GM06990 (cell line): ENCODE measurements at places on chromosomes 11 and 22.

- no peak for DNase-seq
These were observed 32.1 kb downstream of the ENDOD1 start for GRCh38 chr11:95121698-95122097.

DNA sequence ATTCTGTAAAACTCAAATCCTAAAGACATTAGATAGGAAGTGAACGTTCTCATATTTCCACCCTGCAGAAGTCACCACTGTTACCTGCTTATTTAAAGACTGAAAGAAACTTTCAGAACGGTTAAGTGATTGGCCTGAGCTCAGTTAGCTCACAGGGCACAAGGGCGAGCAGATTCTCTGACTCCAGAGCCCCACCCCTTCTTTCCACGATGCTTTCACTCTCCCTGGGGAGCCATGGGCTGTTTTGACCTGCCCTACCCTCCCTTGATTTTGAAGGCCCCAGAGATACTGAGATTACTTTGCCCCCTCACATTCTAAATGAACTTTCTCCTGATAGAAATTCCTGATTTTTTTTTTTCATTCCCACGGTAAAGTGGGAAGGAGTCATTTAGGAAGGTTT is 33.9 kb downstream of the ARHGAP1 start:
- DNase-seq = no peak

DNA sequence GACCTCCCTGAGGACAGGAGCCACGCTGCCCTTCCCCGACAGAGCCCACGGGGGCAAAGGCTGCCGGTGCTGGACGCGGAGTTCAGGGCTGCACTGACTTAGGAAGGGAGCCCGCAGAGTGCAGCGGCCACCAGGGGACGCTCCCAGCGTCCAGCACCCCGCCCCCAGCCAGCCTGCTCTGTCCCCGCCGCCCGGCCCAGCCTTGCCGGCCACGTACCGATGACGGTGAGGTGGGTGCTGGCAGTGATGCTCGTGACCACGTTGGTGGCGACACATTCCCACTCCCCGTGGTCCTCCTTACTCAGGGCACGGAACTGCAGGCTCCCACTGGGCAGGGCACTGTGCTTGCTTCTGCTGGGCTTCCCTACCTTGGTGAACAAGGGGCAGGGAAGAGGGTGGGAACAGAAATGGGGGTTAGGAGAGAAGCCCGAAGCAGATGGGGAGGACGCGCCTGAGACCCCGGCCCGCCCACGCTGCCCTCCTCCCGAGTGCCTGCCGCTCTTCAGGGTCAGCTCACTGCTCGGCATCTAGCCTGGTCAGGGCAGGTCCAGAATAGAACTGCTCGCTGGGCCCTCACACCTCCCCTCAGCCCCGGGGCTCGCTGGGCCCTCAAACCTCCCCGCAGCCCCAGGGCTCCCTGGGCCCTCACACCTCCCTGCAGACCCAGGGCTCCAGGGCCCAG is 25.9 kb downstream of the IGSF9B start:
- no peak for DNase-seq

DNA sequence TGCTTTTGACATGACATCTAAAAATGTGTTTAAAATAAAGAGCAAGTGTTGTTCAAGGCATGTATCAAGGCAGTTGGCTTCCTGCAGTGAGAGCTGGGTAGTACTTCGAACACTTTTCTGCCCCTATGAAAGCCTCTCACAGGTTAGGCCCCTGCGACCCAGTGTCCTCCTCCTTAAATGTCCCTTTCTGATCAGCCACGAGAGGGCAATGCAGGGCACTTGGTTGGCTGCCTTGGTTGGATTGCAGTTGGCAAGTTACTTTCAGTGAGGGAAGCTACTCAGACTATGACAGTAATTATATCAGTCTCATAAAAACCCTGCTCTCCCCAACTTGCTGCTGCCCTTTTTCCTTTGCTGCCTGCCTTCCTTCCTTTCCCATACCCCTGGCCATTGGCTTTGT is 743.8 kb downstream of the NTM start:
- DNase-seq = no peak

DNA sequence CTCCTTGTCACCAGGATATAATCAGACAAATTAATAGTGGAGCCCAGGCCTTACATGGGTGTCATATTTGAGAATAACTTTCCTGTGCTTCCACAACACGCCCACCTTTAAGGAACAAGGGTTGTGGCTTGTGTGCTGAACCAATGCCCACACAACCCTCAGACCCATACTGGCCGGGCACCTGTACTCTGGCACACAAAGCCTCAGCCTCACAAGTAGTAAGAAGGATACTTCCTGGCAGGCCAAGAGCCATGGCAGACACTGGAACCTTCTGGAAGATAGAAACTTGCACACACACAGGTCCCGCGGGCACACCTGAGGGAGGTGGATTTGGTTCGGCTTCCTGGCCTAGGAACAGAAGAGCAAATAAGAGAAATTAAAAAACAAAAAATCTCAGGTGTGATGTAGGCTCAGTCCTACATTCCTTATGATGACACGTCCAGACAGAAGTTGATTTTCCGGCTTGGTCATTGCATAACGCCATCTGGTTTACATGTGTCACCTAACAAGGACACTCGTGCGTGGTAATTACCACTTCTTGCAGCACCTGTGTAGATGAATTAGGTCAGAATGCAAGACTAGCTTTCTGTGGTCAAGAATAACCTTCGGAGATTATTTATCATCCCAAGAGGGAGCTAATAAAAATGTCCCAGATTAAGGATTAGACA is 5.8 kb upstream of the BRD1 start:
- no peak for DNase-seq

GRCh38 chr22:46125311-46125710 is 25.0 kb upstream of the PPARA start:
- no peak for DNase-seq

DNA sequence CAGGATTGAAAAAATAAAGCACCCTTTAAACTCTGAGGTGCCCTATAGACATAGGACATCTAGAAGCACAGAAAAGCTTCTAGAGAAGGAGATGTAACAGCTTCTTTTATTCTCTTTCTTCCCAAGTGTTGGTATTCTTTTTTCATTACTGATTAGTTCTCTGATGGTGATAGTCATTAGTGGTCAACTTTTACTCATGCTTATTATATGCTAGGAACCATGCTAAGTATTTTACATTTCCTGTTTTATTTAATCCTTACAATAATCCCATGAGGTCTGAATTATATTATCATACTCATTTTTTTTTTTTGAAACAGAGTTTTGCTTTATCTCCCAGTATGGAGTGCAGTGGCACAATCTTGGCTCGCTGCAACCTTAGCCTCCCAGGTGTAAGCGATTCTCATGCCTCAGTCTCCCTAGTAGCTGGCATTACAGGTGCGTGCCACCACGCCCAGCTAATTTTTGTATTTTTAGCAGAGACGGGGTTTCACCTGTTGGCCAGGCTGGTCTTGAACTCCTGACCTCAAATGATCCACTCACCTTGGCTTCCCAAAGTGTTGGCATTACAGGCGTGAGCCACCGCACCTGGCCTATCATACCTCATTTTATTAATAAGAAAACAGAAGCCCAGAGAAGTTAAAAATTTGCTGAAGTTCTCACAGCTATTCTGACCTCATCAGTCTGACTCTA is 3.0 kb downstream of the C11orf52 start:
- DNase-seq = no peak

GRCh38 chr11:14519597-14519916 is 629 bp downstream of the PSMA1 start:
- no peak for DNase-seq

DNA sequence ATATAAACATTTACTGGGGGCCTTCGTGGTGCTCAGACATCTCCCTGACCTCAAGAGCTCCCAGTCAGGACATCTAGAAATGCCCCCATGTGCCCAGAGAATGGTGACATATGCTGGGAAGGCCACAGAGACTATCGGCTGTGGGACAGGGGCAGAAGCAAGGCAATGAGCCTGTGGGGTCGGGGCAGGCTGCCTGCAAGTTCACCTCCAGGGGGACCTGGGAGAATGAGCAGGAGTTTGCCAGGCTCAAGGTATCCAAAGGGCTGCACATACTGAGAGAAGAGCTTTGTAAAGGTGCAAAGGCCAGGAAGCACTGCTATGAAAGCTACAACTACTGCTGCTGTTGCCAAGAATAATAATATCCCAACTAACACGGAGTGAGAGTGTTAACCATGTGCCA is 233.9 kb downstream of the TENM4 start:
- DNase-seq = no peak

GRCh38 chr11:68043029-68043348 is 4.2 kb downstream of the TCIRG1 start:
- no peak for DNase-seq

GRCh38 chr22:42734406-42734805 is 13.7 kb upstream of the A4GALT start:
- DNase-seq = no peak

DNA sequence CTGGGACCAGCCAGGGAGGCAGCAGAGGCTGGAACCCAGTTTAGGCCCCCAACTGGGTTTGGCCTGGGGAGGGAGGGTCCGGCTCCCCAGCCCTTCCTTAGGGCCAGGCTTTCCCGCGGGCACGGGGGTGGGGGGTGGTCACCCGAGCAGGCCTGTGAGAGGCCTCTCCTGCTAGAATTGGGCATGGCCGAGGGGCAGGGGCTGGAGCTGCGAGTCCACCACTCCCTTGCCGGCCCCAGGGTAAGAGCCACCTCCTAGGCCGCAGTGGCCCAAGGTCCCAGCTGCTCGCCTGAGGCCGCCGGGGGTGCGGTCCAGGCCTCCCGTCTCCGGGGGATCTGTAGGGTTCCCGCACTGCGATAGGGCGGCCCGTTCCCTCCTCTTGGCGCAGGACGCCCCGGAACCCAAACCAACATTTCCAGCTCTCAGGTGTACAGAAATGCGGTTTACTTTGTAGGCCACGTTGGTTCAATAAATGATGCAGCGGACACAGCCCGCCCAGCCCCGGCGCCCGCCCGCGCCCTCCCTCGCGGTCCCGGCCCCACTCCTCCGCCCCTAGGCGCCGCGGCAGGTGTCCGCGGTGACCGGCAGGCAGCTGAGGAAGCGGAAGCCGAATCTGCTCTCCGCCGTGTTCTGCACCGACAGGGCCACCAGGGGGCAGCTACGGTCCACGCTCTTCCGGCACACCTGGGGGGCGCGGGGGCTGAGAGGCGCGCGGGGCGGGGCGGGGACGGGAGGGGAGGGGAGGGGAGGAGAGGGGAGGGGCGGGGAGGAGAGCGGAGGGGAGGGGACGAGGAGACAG is 5.9 kb downstream of the LMNTD2 start:
- peak; percentile 82 for DNase-seq

- DNase-seq = no peak
These were observed 33.0 kb downstream of the SERGEF start for GRCh38 chr11:17979770-17980371.

DNA sequence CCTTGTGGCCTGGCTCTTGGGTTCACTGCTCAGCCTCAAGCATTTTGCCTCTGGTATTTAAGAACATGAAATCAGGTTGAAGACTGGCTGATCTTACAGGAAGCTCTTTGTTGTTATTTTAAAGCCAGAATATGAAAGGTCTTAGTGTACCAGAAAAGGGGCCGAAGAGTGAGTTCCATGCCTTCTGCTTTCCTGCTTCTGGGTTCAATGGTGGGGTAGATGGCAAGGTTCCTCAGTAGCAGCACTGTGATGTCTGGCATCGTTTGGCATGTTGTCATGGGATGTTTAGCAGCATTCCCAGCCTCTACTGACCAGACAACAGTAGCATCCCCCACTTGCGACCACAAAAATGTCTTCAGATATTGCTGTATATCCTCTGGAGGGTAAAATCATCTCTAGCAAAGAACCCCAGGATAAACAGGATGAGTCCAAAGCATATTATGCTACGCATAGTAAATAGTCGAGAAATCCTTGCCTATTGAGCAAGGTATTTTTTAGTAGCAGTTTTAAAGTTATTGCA is 2.4 kb downstream of the VPS26B start:
- no peak for DNase-seq

DNA sequence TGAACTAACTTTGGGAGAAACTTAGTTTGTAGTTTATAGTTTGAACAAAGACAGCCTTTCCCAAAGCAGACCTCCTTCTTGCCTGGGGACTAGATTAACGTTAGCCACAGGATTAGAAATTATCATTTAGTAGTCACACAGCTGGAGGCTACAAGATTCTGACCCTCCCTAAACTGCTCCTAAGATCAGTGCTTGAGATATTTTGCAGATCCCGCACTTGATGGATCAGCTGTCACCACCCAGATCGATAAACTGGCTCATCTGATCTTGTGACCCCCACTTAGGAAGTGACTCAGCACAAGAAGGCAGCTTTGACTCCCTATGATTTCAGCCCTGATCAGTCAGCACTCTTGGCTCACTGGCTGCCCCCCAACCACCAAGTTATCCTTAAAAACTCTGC is 1.6 kb downstream of the SLC22A24 start:
- no peak for DNase-seq

DNA sequence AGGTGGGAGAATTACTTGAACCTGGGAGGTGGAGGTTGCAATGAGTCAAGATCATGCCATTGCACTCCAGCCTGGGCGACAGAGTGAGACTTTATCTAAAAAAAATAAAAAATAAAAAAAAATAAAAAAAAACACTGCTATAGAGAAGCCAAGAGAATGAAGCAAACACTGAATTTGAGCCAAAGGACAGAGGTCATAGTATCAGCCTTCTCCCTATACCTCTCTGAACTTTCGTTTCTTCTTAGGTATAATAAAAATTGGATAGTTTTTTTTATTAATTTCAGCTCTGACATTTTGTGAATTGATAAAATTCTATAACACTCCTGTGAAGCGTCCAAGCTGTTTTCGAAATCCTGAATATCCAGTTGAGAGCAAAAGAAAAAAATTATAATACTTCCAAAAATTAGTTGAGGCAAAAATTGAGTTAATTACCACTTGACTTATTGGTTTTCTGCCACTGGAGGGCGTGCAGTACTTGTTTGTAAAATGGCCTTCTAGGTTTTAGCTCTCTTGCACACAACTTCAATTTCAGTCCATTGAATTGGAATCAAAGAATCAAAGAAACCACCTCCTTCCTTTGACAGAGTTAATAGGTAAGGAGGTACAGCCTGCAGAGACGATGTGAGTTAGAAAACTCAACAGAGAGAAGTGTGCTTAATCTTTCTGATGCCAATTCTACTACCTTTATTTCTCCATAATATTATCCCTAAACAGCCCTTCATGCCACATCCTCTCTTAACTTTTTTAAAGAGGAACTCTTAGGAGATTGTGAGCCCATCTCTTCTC is 143.2 kb downstream of the BBOX1 start:
- DNase-seq = no peak

DNA sequence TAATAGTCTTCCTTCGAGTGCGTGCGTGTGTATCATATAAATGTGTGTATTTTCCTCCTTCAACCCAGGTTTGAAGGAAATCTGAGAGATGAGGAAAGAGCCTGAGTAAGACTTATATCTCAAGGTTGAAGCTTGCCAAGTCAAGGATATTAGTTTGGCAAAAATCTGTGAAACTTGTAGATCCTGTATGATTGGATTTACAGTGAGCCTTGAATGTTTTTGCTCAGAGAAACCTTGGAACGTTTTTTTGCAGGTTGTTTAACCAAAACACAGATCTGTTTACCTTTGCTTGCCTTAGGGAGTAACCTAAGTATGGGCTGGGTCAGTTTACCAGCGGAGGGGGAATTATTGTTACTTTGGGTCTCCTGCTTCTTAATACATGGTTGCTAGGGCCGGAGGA is 35.9 kb upstream of the SORL1-AS1 start:
- no peak for DNase-seq

- no peak for DNase-seq
These were observed 20.0 kb upstream of the NDUFC2 start for GRCh38 chr11:78099666-78100065.
